ENCODE measurements at places on chromosomes 3 and 15. TPM values are rescaled to one million over a fixed set of nuclear protein-coding genes. Genes with fewer than 3 reads are reported as not detected.

The GOLGA8G gene
- not detected for total RNA-seq

The NLGN1 gene
- total RNA-seq = 0.13 TPM

DNA sequence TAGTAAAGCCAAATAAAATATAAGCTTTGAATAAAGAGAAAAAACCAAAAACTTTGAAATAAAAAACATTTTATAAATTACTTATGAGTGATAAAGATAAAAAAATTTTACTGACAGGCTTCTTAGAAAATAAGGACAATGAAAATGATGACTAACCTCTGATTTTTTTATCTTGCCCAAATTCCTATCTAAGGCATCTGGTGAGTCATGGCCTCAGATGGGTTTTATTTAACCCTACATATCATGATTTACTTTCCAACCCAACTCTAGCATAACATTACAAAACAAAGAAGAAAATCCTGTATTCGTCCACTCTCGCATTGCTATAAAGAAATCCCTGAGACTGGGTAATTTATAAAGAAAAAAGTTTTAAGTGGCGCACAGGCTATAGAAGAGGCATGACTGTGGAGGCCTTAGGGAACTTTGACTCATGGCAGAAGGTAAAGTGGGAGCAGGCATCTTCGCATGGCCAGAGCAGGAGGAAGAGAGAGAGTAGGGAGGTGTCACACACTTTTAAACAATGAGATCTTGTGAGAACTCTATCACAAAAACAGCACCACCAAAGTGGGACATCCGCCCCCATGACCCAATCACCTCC, 152.1 kb downstream of the NEK10 start:
- no peak for DNase-seq

GRCh38 chr3:186413615-186414415, 51.8 kb upstream of the DGKG start:
- DNase-seq = peak; percentile 79

DNA sequence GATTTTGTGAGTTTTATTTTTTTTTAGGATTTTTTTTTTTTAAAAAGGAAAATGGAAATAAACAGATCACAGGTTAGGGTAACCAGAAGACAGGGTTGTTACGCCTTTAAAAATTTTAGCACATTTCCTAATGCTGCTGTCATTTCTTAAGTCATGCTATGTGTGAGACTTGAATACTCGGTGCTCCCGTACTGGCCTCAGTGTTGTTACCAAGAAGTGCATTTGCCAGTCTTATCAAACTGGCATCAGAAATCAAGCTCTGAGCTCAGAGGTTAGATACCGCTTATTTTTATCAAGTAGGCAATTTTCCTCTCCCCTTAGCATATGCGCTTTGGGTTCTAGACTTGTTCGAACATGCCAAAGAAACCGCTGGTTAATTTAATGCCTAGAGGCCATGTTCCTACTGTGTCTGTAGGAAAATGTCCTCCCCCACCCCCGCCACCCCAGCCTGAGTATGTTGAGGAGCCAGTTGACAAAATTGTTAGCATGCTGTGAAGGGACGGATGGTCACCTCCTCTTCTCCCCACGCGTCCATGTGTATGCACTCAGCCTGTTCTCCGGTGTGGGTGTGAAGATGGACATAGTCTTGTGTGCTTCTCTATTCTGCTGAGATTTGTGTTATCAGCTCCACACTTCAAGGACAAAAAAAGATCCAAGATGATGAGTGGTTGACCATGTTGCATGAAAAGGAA, 88.9 kb downstream of the ITPR1 start:
- DNase-seq = no peak

DNA sequence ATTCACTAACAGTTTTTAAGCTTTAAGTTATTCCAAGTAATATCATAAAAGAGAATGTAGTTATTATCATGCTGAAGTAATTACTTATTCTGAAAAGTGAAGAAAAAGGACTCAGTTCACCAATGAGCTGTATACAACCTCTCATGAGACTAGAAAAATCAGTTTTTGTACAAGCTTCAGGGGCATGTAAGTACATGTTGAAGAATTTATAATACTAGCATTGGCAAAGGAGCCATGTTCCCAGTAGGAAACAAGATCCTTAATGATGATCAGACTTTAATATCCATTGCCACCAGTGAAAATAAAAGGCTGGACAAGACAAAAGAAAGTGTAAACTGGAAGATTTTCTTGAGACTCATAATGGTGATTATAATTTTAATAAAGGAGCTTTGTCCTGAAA, 532.8 kb downstream of the PLOD2 start:
- DNase-seq = no peak

DNA sequence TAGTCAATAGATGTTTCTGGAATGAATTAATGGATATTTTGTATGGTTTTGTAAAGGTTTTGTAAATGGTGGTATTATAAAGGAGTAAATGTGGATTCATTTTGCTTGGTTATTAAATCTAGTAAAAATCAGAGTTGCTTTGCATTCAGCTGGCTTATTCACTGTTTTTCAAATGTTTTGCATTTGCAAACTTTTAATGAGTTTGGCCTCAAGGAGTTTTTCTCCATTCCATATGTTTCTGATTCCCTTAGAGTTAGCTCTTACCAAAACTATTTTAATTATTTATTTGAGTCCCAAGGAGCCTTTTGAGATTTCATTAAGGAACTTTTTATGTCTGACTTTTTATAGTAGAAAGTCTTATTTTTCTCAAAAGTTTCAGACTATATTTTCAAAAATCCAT, 992.2 kb downstream of the DIPK2A start:
- no peak for DNase-seq

DNA sequence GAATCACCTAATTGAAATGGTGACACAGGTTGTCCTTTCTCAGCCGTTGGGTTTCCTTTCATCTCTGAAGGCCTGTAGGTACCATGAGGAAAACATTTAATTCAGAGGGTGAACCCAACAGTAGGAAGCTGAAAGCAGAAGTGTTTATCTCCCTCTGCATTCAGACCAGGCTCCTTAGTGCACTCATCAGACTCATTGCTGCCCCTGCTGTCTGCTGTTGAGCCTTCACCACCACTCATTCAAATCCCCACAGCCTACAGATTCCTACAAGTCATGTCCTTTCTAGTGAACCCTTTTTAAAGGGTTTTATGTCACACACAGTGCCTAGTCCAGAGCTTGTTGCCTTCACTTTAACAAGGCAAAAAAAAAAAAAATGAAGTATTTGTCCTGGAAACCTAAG, 13.4 kb downstream of the WDR48 start:
- DNase-seq = no peak

- DNase-seq = no peak
These were observed 629.6 kb downstream of the PYDC2 start for GRCh38 chr3:192090586-192090985.

GRCh38 chr3:23979569-23979968, 34.5 kb downstream of the NR1D2 start:
- DNase-seq = no peak

DNA sequence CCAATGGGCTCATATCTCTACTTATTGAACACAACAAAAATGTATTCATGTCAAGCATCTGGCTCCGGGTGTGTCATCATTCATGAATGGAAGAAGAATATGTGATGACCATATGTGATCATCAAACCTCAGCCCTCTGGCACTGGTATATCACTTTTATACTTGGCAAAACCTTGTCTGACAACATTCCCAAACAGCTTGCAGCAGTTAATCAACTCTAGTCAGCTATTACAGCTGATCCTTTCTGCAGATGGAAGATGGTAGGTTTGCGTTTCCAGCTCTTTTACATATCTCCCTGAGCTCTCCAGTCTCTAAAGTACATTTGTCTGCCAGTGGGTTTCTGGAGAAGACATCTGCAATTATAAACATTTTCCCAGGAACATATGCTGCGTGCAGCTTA, 6.6 kb downstream of the PLSCR5 start:
- no peak for DNase-seq

GRCh38 chr15:101522091-101522490, 32.6 kb upstream of the PCSK6 start:
- DNase-seq = no peak

- DNase-seq = no peak
These were observed 160.6 kb upstream of the POU1F1 start for GRCh38 chr3:87436781-87437543.

GRCh38 chr3:64638981-64639481, 48.8 kb downstream of the ADAMTS9 start:
- no peak for DNase-seq

DNA sequence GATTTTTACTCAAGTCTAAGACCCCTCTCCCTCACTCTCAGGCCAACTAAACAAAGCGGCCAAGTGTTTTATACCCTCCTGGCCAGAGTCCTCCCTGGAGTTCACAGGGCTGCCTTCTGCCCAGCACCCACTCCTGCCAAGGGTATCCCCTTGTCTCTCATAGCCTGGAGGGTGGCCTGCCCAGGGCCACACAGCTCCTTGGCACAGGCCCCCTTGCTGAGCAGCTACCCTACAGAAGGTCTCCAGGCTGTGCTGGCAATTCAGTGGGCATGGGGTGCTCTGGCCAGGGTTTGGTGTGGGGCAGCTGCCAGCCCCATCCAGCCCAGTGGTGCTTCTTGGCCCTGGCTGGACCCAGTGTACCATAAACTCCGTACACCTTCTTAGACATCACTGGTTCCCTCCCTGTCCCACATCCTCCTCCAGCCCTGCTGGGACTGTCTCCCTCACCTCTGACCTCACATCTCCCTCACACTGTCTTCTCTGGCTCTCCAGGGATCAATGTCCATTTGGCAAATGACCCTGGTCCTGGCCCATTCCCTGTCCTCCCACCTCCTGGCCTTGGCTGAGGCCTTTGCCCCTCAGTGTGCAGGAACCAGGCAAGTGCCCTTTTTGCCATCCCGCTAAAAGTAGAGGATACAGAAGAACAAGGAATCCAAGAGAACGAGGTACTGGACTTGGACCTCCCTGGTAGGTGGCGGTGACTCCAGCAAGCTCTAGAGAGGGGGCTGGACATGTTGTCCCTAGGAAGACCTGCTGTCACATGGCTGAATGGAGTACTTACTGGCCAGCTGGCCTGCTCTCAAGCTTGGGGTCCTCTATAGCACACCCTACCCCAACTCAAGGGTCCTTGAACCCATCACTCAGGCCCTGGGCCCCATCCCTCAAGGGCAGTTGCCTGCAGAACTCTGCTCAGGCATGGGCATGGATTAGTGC, 50.0 kb upstream of the TRPM1 start:
- DNase-seq = peak; percentile 54

DNA sequence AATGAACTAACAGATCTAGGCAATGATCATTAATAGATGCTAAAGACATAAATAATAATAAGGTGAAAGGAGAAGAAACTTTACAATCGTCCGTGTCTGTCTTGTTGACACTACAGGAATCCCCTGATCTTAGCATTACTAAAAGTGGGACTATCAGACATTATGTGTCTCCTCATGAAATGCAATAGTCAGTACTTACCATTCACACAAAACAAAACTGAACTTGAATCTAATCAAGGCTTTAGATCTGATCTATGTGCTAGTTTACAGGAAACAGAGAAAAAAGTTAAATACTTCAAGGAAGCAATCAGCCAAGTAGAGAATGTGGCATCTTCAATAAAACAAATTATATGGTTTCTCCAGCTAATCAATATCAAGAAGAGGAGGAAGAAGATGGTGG, 73.7 kb downstream of the PIK3CB start:
- no peak for DNase-seq

DNA sequence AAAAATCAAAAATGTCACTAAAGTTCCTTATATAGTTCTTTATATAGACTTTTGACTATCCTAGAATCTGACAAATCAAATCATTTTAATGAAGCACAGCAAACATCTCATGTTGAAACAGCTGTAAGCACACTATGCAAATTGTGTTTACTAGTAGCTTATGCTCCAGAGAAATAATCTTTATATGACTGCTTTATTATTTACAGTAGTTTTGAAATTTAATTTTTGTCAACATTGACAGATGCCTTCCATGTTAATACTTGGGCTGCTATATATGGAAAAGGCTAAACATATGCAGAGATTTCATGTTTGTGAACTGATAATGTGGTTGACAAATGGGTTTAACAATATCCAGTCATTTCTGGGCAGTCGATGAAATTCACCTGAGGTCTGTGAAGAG, 616.8 kb downstream of the TAFA4 start:
- no peak for DNase-seq

Data from spleen (tissue), 13 donors.